ENCODE measurements at places on chromosomes 4 and X.

GRCh38 chrX:19410259-19410658 is 66.5 kb downstream of the PDHA1 start:
- DNase-seq = no peak

DNA sequence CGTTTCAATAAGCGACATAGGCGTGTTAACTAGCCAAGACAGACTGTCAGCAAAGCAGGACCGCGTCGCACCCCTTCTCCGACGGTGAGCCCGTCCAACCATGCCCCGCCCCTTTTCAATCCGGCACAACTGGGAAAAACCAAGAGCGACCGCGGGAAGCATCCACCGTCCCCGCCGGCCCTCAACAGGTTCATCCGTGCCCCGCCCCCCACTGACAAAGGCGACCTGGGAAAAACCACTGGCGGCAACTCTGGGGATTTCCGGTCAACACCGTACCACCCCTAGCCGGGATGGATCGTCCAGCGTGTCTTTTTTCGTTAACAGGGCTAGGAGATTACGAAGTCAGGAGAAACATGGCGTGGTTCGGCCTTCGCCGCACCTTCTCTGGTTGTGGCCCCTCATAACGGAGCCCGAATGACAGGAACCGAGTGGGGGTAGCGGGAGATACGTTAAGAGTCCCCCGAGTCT is 377 bp downstream of the TIMM17B start:
- DNase-seq = peak; percentile 91

DNA sequence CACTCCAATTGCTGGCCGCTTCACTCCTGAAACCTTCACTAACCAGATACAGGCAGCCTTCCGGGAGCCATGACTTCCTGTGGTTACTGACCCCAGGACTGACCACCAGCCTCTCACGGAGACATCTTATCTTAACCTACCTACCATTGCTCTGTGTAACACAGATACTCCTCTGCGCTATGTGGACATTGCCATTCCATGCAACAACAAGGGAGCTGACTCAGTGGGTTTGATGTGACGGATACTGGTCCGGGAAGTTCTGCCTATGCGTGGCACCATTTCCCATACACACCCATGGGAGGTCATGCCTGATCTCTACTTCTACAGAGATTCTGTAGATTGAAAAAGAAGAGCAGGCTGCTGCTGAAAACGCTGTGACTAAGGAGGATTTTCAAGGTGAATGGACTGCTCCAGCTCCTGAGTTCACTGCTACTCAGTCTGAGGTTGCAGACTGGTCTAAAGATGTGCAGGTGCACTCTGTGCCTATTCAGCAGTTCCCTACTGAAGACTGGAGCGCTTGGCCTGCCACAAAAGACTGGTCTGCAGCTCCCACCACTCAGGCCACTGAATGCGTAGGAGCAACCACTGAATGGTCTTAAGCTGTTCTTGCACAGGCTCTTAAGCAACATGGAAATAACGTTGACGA is 35.8 kb upstream of the PRDM8 start:
- no peak for DNase-seq

DNA sequence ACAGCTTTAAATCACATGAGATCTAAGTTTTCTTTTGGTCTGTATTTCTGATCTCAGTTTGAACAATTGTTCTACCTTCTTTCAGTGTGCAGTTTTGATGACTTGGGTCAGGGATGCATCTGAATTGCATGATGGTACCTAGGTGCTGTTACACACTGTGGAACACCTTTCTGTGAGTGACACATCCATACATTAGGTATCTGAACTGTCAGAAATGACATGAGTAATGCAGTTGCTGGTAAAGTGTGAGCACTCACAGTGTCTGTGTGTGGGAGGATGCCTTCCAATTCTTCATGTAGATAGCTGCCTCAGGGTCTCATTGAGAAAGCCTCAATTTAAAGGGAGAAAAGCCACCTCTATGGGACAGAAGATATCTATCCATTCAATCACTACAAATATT is 411.9 kb downstream of the PPARGC1A start:
- DNase-seq = no peak

DNA sequence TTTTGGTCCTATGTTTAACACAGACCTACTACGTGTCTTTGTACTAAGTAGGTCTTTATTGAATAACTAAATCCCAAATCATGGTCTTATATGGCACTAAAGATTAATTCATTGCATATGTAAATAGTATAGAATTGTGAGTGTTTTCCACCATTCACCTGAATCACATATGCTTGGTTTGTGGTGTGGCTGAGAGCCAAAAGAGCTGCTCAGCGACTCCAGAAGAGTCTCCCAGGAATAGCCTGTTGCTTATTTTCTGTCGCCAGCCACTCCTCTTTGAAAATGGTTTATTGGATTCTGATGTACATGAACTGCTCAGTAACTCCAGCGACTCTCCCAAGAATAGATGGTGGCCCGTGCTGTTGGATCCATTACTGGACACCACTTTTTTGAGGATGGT is 184.5 kb downstream of the CLCN4 start:
- no peak for DNase-seq

- peak; percentile 55 for DNase-seq
Measured at GRCh38 chr4:30714408-30715031, 5.6 kb upstream of the PCDH7 start.

All from NCI-H146 (cell line).